ENCODE measurements at places on chromosomes 1 and 21. TPM values are rescaled to one million over a fixed set of nuclear protein-coding genes. Genes with fewer than 3 reads are reported as not detected.

DNA sequence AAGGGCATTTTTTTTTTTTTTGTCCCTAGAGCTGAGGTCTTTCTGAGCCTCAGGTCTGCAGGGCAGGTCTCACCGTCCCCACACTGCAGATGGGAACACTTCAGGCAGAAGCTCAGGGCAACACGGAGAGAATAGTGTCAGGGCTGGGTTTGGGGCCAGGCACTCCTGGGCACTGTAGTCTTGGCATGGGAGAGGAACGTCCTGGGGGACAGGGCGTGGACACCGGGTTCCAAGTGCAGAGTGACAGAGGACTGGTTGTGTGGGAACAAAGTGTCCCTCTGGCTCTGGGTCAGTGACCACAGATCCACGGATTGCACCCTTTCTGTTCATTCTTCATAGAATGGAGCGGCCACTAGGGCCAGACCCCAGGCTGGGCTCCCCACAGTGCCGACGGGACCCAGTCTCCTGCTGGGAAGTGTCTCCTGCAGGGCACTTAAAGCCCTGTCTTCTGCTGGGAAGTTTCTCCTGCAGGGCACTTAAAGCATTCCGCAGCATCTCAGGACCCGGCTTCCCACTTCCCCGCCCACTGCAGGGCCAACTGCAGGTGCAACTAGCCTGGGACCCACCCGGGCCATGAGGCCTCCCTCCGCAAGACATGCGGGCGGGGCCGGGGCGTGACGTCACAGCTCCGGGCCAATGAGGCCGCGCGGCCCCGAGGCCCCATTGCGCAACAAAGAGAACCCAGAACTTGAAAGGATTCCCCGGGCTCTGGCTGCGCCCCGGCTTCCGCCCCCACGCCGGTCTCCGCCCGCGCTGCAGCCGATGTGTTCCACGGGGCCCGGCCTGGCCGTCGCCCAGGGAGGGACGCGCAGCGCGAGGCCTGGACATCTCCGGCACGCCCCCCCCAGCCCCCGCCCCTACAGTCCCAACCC, 1.2 kb downstream of the GPR153 start:
- no peaks in the 10 kb centered on the region for H3K27me3 ChIP-seq
- no peak overlapping the region for H3K27ac ChIP-seq
- peak; percentile 77 for DNase-seq
- no peaks in the 10 kb centered on the region for H3K36me3 ChIP-seq
- peak overlapping the region; percentile 50 for H3K4me3 ChIP-seq
- peaks cover 4% of the 10 kb centered on the region for H3K4me1 ChIP-seq

DNA sequence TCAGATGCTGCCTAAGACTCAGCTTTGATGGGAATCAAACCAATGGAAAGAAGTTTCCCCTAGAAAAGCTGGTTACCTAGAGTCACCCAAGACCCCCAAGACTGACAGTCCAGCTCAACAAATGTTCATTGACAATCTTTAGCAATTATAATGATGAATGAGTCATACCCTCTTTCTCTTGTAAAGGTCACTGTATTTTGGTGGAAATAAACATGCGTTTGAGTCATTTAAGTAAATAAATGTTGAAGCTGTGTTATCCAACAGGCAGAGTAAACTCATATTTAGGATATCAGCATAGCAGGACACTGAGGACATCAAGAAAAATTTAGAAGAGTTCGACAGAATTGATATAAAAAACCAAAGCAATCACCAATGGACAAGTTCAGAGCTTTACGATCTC, 295.9 kb downstream of the RGS7 start:
- no peak overlapping the region for H3K4me3 ChIP-seq
- no peak for DNase-seq
- no peak overlapping the region for H3K27ac ChIP-seq
- no peaks in the 10 kb centered on the region for H3K36me3 ChIP-seq
- H3K27me3 ChIP-seq: no peaks in the 10 kb centered on the region
- no peaks in the 10 kb centered on the region for H3K4me1 ChIP-seq

GRCh38 chr21:44294391-44295162, 5.3 kb upstream of the PFKL start:
- H3K4me1 ChIP-seq: peaks cover 5% of the 10 kb centered on the region
- H3K4me3 ChIP-seq: no peak overlapping the region
- H3K27me3 ChIP-seq: no peaks in the 10 kb centered on the region
- DNase-seq: no peak

DNA sequence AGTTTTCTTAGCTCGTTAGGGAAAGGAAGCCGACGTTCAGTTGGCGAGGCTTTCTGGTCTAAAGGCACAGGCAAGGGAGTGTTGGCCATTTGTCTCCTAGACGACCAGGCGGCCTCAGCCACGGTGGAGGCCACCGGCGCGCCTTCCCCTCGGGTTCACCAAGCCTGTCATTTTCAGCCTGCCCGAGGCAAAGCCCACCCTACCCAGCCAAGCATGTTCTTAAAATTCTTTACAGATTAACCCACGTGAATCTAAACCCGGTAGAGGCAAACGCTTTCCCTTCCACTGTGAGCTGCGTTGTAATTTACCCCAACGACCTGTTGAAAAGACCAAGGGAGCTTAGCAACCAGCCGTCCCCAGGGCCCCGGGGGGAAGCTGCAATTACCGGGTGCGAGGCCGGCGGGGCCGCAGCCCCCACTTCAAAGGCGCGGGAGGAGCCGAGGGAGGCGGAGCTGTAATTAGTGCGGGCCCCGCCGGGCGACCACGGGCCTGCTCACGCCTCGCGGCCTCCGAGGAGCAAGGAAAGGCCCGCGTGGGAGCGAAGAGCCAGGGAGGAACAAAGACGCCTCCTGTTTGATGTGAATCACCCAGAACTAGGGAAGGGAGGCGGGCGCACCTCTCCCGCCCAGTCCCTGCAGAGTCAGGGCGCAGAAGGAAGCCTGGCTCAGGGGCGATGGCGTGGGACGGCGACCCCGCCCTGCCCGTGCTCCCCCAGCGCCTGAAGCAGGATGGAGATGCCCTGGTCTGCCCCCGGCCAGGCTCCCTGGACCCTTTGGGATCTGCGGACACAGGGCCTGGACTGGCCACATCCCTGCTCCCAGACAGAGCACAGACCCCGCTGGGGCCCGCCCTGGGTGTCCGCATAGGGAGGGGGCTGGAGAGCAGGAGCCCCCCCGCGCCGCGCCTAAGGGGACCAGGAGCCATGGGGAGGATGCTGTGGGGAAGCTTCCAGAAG, 12.1 kb upstream of the TSPEAR start:
- no peak overlapping the region for H3K4me3 ChIP-seq
- no peak for DNase-seq
- no peaks in the 10 kb centered on the region for H3K36me3 ChIP-seq
- H3K4me1 ChIP-seq: no peaks in the 10 kb centered on the region

The PEAR1 gene
- 3.6 TPM for total RNA-seq

The CD1D gene
- 1.3 TPM for total RNA-seq

- H3K4me1 ChIP-seq: no peaks in the 10 kb centered on the region
- H3K27ac ChIP-seq: no peak overlapping the region
- H3K36me3 ChIP-seq: no peaks in the 10 kb centered on the region
- no peaks in the 10 kb centered on the region for H3K27me3 ChIP-seq
Observed at GRCh38 chr21:44461005-44461404, 5.7 kb downstream of the LRRC3 start.

DNA sequence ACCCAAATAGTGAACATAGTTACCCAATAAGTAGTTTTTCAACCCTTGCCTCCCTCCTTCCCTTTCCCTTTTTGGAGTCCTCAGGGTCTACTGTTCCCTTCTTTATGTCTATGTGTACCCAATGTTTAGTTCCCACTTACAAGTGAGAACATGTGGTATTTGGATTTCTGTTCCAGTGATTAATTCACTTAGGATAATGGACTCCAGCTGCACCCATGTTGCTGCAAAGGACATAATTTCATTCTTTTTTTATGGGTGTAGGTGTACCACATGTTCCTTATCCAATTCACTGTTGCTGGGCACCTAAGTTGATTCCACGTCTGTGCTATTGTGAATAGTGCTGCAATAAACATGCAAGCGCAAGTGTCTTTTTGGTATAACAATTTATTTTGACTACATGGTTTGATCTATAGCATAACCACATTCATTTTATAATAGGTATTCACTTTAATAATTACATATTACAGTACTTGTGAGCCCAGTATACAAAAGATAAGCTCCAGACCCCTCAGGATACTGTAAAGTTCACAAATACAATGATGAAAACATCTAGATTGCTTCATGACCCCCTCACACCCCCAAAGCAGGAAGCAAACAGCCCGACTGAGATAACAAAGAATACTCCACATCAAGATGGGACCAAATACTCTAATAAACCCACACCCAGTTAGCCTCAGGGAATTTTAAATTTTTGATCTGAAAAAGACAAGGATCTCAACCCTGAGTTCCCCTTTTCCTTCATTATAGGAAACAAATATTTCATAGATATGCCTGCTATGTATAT, 45.3 kb downstream of the PUM1 start:
- no peak overlapping the region for H3K27ac ChIP-seq
- peaks cover 10% of the 10 kb centered on the region for H3K4me1 ChIP-seq
- DNase-seq: no peak

DNA sequence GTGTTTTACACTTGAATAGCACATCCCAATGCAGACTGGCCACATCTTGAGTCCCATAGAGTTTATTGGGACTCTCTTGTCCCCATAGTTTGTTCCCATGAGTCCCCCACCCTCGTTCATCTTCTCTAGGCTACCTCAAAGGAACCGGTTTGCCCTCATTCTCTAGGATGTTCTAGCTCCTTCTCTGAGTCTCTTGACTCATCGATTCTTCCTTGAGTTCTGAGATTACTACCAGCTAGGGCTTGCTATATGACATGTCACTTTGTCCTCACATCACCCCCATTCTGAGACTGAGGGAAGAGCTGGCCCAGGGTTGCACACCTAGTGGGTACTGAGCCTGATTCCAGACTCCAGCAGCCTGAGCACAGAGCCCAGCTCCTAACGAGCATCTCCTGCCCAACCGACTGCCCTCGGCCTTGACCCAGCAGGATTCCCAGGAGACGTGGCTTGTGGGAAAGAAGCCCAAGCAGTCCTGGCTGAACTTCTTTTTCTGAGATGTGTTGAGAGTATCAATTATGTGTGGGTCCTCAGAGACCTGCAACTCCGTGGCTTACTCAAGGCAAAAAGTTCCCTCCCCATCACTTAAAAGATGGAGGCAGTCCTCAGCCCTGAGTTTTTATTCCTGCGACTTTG, 42.0 kb downstream of the TMEM51 start:
- H3K4me1 ChIP-seq: no peaks in the 10 kb centered on the region
- H3K27ac ChIP-seq: no peak overlapping the region
- no peaks in the 10 kb centered on the region for H3K27me3 ChIP-seq
- H3K4me3 ChIP-seq: no peak overlapping the region
- no peak for DNase-seq

The NID1 gene
- 21.6 TPM for total RNA-seq

- H3K4me3 ChIP-seq: no peak overlapping the region
- H3K27me3 ChIP-seq: no peaks in the 10 kb centered on the region
- H3K4me1 ChIP-seq: no peaks in the 10 kb centered on the region
- no peak for DNase-seq
Observed at GRCh38 chr1:218658269-218658668, 313.1 kb downstream of the TGFB2 start.

GRCh38 chr1:221336126-221336525, 405.8 kb downstream of the DUSP10 start:
- H3K4me1 ChIP-seq: no peaks in the 10 kb centered on the region
- peak overlapping the region; percentile 16 for H3K27ac ChIP-seq
- no peak for DNase-seq
- H3K4me3 ChIP-seq: no peak overlapping the region
- H3K36me3 ChIP-seq: no peaks in the 10 kb centered on the region

- no peaks in the 10 kb centered on the region for H3K36me3 ChIP-seq
- H3K4me3 ChIP-seq: no peak overlapping the region
- H3K4me1 ChIP-seq: no peaks in the 10 kb centered on the region
Observed at GRCh38 chr21:25760061-25760460, 25.3 kb downstream of the GABPA start.

DNA sequence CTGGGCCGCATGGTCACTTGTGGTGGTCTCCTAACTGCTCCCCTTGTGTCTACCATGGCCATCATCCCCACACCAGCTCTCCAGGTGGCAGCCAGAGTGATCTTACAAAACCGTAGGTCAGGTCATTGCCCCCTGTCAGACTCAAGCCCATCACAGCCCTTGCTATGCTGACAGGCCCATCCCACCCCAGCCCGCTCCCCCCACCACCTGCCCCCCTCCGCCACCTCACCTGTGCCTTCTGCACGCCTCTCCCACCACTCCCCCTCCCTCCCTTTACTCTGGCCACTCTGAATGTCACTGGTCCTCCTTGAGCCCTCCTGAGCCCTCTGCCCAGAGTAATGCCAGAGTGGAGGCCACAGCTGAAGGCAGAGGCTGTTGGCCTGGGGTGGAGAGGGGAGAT, 28.5 kb downstream of the TEX35 start:
- H3K27ac ChIP-seq: no peak overlapping the region
- H3K36me3 ChIP-seq: no peaks in the 10 kb centered on the region
- DNase-seq: no peak
- no peaks in the 10 kb centered on the region for H3K27me3 ChIP-seq
- H3K4me3 ChIP-seq: no peak overlapping the region

DNA sequence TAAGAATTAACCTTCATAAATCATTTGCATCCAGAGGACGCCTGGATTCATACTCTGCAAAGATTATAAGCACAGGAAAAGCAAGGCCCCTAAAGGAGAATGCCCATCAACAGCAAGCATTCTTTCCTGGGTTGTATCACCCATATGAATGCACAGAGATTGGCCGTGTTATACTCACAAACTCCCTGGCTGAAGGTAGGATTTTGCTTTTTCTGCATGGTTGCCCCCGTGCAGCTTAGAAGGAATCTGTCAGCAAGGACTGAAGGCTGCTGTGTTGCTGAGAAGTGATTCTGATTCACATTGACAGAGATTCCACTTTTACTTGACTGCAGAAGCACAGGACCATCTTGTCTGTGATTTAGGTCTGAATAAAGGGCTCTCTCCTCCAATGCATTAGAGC, 283.0 kb downstream of the LRRIQ3 start:
- no peaks in the 10 kb centered on the region for H3K4me1 ChIP-seq
- H3K27me3 ChIP-seq: no peaks in the 10 kb centered on the region
- H3K36me3 ChIP-seq: no peaks in the 10 kb centered on the region
- no peak overlapping the region for H3K4me3 ChIP-seq

The ASPM gene
- total RNA-seq: 1.8 TPM

DNA sequence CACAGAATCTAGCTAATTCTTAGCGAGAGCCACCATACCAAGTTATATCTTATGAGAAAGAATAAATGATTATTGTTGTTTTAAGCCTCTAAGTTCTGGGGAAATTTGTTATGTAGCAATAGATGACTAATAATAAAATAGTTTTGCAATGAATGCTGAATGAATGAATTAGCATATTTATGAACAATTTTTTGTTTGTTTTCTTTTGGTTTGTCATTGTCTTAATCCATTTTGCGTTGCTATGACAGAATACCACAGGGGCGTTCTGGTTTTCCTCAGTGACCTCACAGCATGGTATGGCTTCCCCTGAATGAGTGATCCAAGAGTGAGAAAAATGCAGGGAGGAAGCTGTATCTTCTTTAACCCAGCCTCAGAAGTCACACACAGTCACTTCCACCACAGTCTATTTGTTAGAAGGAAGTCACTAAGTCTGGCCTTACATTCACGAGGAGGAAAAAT, 53.8 kb upstream of the HPDL start:
- no peaks in the 10 kb centered on the region for H3K4me1 ChIP-seq
- no peak for DNase-seq
- H3K4me3 ChIP-seq: no peak overlapping the region

GRCh38 chr1:84668185-84668584, 22.1 kb downstream of the SSX2IP start:
- H3K27ac ChIP-seq: no peak overlapping the region
- no peaks in the 10 kb centered on the region for H3K36me3 ChIP-seq
- no peak overlapping the region for H3K4me3 ChIP-seq
- no peaks in the 10 kb centered on the region for H3K27me3 ChIP-seq
- H3K4me1 ChIP-seq: no peaks in the 10 kb centered on the region

The PTGFRN gene
- 37.1 TPM for total RNA-seq
